ENCODE measurements at places on chromosomes 13 and 19.

DNA sequence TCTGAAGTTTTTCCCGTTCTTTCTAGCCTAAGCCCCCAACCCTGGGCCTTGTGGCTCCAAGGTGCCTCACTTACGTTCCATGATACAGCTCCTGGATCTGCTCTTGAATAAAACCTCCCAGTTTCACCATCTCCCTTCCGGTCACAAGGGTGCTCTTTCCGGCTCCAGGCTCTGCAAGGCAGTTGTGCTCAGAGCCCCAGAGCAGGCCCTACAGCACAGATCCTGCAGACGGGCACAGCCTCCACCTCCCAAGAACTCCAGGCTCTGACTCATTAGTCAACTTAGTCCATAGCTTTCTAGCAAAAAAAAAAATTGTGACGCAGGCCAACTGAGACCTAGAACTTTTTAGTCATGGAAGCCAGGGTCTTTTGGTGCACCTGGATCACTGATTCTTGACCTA, 33.9 kb upstream of the SLC7A10 start:
- DNase-seq = no peak

DNA sequence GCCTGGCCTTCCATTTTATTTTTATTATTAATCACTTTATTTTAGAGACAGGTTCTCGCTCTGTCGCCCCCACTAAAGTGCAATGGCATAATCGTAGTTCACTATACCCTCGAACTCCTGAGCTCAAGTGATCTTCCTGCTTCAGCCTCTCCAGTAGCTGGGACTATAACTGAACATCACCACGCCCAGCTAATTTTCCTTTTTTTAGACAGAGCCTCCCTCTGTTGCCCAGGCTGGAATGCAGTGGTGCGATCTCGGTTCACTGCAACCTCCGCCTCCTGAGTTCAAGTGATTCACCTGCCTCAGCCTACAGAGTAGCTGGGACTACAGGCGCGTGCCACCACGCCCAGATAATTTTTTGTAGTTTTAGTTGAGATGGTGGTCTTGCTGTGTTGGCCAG, 6.7 kb upstream of the PAN3 start:
- DNase-seq = no peak

- DNase-seq = peak; percentile 20
These were observed 1546.2 kb downstream of the OLFM4 start for GRCh38 chr13:54574791-54575190.

DNA sequence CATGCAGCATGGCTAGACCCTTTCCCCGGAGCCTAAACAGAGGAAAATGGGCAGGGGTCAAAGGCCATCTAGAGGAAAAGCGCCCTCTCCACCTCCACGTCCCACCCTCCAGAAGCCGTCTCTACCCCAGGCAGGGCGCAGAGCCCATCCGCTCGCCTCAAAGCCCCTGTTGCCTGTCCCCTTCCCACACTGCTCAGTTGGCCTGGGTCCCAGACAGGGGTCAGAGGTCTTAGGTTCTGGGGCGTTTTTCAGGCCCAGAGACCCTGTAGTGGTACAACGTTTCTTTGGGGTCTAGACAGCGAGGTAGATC, 285 bp downstream of the TMEM143 start:
- DNase-seq = no peak

DNA sequence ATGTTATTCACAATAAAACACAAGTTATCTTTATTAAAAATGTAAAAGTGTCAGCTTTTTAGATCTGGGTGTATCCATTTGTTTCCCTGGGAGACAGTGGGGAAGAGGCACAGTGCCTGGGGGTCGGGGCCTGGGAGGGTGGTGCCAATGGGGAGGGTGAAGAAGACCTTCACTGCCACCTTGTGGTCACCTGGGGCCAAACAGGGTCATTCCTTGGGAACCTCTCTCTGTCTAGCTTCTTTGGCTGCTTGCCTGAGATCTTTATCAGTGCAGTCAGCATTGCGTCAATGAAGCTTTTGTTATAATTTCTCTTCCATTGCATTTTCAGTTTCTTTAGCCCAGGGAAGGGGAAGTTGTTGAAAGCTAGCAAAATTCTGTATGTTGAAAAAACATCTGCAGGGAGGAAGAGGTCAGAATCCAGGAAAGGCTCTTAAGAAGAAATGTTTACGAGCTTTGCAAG, 39.1 kb downstream of the PCDH8 start:
- peak; percentile 50 for DNase-seq

DNA sequence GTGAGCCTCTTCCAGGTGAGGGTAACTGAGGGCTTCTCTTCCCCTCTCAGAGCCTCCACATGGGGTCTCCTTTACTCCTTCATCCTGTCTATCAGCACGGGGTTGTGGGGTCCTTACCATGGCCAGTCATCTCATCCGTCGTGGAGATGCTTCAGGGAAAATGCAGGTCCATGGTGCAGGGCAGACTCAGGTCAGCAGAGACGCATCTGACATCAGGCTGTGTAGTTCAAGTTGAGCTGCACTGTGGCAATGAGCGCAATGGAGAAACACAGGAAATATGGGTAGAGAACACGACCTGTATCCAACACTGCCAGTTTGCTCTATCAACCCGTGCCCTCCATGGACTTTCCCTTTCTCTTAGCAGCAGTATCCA, 13.9 kb downstream of the LILRA5 start:
- peak; percentile 15 for DNase-seq

DNA sequence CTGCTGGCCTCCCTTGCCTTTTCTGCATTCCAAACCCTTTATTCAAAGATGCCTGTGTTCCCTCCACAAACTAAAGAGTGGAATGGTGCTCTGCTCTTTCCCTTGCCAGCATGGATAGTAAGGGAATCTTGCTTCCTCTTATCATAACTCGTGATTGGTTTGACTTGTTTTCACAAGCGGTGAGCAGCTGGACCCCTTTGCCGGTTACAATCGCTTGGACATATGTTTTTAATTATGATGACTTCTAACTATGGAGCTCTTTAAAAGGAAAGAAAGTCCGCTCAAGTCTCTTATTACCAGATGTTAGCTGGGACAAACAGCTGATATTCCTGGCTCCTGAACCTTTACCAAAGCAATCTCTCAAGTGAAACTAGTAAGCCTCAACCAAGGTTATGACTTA, 1094.7 kb downstream of the UQCRFS1 start:
- DNase-seq = no peak

GRCh38 chr19:51093510-51094345, 11.0 kb upstream of the KLK14 start:
- DNase-seq = no peak

DNA sequence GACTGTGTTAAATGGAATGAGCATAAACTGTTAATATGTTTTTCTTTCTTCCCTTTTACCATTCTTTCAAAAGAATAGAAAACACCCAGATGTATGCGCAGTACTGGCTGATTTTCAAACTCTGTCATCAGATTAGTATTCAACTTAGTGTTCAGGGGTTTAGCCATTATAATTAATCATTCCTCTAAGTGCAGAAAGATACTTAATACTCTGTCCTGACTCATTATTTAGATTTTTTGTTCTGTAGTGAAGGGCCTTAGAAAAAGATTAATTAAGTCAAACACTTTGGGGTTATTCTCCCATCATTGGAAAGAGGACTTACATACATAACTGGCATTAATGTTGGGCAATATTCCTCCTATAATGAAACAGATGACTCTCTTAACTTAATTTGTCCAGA, 1316.7 kb upstream of the SLC10A2 start:
- DNase-seq = no peak

GRCh38 chr19:40745402-40745780, 4.9 kb downstream of the ACTMAP start:
- no peak for DNase-seq

DNA sequence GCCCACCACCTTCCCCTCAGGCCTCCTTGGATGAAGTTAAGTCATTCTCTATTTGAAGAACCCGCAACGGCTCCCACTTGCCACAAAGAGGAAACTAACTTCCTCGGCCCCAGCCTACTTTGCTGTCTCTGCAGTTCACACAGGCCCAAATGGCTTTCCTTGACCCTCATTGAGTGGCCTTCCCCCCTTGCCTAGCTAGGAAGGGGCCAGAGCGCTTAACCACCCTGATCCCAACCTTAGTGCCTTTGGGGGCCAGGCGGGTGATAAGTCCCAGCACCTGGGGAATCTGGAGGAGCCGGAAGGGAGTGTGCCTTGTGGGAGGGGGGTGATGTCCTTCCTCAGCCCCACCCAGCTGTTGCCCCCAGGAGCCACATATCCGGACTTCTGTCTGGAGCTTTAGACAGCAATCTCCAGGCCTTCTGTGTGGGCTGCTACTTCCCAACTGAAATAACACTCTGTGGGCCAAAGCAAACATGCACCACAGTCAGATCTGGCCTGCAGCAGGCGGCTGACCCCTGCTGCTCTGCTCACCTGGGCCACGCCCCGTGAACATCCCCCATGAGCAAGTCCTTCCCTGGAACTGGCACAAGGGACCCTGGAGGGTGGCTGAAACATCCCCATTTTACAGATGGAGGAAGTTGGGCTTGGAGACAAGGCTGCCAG, 10.5 kb downstream of the NECTIN2 start:
- DNase-seq = no peak

- DNase-seq = no peak
These were observed 1.5 kb upstream of the GRWD1 start for GRCh38 chr19:48444129-48444935.

DNA sequence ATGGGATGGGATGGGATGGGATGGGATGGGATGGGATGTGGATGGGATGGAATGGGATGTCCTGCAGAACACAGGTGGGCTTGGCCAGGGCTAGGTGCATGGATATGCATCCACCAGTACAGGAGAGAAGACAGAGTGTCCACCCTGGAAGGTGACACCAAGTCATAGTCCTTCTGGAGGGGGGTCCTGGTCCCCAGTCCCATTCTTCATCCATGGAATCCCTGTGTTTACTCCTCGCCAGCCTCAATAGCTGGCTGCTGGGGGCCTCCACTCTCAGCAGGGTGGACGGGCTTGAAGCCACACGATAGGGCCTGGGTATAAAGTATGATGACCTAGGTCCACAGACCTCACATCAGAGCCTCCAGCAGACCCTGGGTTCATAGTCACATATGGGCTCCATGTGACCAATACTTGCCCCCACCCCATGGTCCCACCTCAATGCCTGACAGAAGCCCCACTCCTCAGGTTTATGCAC, 40.1 kb downstream of the RFX2 start:
- no peak for DNase-seq

DNA sequence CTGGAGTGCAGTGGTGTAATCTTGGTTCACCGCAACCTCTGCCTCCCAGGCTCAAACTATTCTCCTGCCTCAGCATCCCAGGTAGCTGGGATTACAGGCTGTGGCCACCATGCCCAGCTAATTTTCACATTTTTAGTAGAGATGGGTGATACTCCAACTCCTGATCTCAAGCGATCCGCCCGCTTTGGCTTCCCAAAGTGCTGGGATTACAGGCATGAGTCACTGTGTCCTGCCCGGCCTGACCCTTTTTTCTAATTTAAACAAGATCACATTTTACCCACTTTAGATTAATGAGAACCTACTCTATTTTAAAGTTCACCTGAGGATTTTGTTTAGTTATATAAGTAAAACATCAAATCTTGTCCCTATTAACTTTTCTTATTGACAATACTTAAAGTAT, 91.8 kb upstream of the POSTN start:
- DNase-seq = no peak

- DNase-seq = no peak
These were observed 338.5 kb downstream of the ZNF536 start for GRCh38 chr19:30710721-30711120.

- DNase-seq = no peak
These were observed 15.5 kb downstream of the GJB2 start for GRCh38 chr13:20177049-20177831.

DNA sequence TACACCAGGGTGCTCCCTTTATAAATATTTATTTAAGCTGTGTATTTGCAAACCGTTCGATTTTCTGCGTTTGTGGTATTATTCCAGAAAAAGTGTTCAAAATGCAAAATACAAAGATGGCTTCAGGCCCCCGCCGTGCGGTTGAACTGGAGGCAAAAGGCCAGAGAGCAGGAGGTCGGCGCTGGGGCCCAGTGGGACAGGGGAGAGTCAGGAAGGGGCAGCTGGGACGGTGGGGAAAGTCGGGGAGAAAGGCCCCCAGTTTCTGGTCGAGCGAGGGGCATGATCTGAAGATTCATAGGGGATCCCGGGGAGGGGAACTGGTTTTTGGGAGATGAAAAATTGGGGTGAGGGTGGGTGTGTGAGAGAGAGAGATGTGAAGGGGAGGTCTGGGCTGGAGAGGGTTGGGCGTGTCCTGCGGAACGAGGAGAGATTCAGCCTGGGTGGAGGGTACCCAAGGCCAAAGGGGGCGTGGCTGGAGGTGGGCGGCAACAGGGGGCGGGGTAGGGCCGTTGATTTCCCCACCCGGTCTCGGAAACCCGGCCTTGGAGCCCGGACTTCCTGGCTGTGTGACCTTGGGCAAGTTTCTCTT, 678 bp downstream of the ISOC2 start:
- DNase-seq = peak; percentile 85

GRCh38 chr13:42364613-42365000, 92.7 kb downstream of the AKAP11 start:
- peak; percentile 8 for DNase-seq

- no peak for DNase-seq
These were observed 7.5 kb upstream of the ZNF440 start for GRCh38 chr19:11806354-11807098.

DNA sequence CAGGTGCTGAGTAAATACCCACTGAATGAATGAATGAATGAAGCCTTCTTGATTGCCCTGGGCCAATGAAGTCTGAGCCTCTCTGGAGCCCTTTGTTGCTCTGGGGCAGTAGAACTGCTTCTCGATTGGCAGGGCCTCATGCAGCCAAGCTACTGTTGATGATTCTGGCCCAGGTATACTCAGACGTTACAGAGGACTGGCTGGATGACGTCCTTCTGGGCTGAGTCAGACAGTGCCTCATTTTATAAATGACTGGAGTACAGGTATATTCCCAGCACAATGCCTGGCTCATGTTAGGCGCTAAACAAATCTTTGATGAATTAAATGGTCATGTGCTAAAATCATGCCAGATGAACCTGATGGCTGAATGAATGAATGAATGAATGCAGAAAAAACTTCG, 243.8 kb upstream of the MAB21L1 start:
- DNase-seq = no peak

- no peak for DNase-seq
These were observed 271.9 kb upstream of the SPRY2 start for GRCh38 chr13:80612804-80613203.

GRCh38 chr13:105441051-105441750, 1094.3 kb downstream of the EFNB2 start:
- DNase-seq = no peak

DNA sequence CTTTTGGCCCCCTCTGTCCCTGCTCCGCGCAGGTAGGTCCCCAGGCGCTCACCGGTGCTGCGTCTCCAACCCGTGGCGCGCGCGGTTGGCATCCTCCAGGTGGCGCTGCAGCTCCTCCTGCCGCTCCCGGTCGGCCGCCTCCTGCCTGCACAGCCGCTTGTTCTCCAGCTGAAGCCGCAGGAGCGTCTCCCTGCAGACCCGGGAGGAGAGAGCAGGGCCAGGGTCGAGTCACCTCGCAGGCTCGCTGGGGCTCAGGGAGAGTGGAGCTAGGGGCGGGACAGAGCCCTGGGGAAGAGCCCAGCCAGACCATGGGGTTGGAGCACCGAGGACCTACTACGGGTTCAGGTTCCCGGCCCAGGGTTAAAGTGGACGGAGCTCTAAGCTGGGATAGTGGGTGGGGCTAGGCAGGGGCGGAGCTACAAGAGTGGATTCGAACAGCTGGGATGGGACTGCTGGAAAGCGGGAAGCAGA, 9.3 kb downstream of the HOOK2 start:
- no peak for DNase-seq

GRCh38 chr13:102176846-102177245, 225.0 kb downstream of the FGF14 start:
- DNase-seq = no peak
